ENCODE measurements at places on chromosomes 5 and 9.

DNA sequence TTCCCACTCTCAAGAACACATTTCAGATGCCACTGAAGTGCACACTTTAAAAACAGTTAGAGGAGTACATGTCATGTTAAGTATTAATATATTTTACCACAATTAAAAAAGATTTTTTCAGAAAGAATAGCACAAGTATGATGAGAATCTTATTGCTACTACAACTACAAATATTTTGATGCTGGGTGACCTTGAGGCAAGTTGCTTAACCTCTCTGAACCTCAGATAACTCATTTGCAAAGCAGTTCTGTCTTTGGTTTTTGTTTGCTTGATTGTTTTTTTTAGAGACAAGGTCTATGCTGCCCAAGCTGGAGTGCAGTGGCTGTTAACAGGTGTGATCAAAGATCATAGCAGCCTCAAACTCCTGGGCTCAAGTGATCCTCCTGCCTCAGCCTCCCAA lies 13.7 kb upstream of the EBF1 start:
- no peak for DNase-seq

DNA sequence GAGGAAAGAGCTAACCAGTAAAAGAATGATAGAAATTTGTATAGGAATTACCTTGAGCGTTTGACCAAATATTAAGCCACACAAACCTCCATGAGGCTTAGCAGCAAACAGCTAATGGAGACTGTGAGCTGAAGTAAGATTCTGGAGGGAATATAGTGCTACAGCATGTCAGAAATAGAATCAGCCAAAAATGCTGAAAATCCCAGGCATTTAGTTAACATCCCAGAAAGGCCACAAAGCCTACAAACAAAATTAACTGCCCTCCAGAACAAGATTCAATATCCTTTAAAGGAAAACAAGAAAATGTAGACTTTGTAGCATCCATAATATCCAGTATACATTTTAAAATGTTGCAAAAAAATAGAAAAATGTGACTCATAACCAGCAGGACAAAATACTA lies 257.8 kb upstream of the TUSC1 start:
- DNase-seq: no peak

DNA sequence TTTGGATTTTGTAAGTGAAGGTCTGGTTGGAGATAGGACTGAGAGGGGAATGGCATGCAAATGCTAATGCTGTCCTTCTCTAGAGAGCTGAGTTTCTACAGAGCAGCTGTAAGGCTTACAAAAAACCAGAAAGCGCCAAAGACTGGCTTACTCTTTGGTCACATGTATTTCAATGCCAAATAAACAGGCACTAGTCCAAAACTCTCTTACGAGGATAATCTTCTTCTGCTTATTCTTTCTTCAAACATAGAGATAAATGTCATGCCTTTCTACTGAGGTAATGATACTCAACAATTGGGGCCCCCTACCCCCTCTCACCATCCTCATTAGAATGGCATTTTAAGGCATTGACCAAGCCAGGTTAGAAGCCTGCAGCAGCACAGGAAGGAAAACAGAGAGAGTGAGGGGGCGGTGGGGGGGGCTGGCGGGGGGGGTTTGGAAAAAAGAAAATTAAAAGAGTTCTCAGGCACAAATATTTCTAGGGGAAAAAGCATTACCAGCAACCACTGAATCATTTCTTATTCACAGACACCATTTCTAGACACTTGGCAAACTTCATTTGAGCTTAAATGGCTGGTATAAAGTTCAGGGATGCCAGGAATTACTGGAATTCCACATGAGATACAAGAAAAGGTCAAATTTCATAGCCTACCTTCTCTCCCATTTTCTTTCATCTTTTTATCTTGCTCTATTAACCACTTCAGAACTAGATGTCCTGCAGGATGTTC lies 34.0 kb downstream of the PUM3 start:
- no peak for DNase-seq

DNA sequence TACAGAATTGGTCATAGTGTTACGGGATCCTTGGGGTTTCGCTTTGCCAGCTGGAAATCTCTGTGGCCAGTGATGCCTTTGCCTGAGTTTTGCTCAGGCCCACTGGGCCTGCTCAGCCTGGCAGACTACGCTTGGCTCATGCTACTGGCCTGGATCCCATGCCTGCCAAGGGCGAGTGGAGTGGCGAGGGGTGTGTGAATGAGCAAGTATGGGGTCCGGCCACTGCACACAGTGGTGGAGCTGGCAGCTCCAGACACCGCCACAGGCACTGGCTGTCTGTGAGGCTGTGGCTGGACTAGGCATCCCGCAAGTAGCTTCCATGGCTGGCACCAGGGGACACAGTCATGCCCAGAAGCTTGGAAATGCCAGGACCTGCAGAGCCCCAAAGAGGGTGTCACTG lies 240.3 kb downstream of the ARRDC3 start:
- DNase-seq: no peak

DNA sequence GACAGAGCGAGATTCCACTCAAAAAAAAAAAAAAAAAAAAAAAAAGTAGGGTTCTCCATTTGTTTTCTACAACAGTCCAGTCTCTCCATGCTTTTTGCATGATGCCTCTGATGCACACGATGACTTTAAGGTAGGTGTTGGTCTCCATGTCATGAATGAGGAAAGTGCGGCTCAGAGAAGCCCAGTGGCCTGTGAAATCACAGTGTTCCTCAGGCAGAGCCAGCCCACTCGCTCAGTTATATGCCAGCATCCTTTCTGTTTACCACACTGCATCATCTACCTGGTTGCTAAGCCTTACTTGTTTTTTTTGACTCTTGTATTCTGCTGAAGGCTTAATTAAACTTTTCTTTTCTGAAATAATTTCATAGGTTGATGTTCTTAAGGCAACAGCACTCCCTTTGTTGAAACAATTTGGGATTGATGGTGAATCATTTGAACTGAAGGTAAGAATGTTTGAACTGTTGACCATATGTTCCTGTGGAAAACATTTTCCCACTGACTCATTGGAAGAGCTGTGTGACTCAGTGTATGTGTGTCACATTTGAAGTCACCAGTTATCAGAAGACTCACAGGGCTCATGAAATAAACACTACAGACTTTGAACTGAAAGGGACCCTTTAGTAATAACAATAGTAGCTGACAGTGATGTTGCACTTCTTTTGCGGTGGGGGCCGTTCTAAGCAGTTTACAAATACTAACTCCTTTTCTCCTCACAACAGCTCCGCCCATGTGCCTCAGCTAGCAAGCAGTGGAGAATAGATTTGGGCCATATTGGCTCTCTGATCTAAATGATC lies 40.2 kb downstream of the RCL1 start:
- DNase-seq: peak; percentile 13

DNA sequence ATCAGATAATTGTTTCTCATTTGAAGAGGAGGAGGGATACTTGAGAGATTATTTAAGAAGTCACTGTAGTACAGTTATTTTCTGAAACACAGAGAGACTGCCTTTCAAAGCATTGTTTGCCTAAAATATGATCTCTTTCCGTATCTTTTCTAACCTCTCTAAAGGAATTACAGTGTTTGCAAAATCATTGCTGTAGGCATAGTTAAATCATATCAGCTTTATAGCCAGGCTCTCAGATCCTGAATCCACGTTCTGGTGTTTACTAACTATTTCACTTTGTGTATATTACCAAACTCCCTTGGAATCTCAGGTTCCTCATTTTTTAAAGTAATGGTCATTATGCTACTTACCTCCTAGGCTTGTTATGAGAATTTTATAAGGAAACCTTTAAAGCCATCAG lies 1151.6 kb upstream of the CDH9 start:
- DNase-seq: no peak

DNA sequence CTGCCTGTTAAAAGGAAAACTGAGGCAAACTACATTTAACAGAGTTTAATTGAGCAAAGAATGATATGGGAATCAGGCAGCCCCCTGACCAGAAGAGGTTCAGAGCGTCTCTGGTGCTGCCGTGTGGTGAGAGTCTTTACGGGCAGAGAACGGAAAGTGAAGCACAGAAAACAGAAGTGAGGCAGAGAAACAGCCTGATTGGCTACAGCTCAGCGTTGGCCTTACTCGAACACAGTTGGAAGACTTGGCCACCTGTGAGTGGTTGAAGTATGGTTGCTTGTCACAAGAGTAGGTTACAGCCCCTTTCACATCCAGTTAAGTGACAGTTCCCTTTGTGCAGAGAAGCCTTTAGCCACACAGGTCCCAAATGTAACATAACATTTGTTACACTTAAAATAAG lies 16.9 kb upstream of the FBP1 start:
- no peak for DNase-seq

DNA sequence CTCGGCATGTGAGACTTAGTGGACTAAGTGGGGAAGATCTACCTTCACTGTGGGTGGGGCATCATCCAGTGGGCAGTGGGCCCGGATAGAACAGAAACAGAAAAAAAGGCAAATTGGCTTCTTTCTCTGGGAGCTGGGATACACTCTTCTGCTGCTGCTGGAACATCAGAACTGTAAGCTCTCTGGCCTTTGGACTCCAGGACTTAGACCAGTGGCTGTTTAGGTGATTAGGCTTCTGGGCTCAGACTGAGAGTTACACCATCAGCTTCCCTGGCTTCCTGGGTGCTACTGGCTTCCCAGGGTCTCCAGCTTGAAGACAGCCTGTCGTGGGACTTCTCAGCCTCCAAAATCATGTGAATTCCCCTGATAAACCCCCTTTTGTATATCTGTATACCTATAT lies 122.7 kb upstream of the SLC28A3 start:
- DNase-seq: no peak

GRCh38 chr5:12237837-12238575 lies 333.8 kb upstream of the CTNND2 start:
- DNase-seq: no peak

DNA sequence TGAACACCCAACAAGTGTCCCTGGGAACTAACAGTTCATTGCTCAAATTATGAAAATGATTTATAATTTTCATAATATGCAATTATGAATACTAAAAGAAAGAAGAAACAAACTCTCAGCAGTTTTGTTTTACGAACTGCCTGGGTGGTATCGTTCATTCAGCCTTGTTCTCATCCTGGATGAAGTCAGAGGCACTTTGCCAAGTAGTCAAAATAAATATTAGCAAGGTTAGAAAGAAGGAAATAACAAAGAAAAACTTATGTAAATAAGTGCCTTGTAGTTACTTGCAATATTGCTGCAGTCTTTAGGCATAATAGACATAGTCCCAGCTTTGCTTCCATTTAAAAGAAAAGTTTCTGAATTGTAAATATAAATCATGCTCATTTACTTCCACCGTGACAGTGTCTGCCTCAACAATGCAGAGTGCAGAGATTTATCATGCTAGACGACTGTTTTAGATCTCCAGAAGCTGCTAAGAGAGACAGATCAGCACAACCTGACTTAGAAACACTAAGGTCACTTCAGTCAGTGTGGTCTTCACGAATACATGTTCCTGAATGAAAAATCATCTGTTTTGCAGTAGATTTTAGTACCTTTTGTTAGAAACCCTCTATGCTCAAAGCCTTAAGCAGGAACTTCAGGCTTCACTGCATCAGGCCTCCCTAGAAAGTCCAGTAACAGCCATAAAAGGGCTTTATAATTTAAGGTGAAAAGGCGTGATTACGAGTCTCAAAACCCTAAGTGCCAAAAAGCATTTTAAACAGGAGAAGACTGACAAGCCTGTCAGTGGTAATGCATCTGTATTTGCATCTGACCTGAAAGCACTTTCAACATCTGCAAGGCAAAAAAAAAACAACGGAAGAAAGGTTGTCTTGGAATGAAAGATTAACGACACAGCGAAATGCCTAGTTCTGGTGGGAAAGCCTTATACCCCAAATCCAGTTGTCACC lies 92.1 kb downstream of the TMEM167A start:
- no peak for DNase-seq

DNA sequence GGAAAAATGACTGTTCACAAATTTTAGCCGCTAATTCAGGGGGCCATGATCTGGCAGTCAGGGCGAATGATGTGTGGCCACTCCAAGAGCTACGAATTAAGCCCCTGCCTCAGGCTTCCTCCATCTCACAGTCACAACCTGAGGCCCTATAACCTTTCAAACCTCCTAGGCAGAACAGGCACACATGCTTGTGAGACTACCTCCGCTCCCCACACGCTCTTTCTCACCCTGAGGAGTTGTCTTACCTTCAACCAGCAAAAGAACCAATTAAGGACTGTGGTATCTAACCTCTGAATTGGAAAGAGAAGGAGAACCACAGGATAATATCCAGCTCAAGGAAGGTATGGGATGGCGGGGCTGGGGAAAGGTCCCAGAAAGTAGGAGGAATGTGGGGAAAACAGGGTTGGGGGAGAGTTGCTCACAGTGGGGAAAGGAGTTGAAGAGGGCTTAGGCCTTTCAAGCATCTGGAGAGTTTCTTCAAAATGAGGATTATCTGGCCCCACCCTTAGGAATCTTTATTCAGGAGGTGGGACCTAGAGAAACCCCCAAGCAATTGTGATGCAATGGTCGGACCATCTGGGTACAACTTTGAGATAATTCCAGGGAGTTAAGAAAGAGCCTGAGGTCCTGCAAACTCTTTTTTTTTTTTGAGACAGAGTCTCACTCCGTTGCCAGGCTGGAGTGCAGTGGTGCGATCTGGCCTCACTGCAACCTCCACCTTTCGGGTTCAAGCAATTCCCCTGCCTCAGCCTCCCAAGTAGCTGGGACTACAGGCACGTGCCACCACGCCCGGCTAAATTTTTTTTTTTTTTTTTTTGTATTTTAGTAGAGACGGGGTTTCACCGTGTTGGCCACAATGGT lies 5.5 kb downstream of the PCDH1 start:
- no peak for DNase-seq

DNA sequence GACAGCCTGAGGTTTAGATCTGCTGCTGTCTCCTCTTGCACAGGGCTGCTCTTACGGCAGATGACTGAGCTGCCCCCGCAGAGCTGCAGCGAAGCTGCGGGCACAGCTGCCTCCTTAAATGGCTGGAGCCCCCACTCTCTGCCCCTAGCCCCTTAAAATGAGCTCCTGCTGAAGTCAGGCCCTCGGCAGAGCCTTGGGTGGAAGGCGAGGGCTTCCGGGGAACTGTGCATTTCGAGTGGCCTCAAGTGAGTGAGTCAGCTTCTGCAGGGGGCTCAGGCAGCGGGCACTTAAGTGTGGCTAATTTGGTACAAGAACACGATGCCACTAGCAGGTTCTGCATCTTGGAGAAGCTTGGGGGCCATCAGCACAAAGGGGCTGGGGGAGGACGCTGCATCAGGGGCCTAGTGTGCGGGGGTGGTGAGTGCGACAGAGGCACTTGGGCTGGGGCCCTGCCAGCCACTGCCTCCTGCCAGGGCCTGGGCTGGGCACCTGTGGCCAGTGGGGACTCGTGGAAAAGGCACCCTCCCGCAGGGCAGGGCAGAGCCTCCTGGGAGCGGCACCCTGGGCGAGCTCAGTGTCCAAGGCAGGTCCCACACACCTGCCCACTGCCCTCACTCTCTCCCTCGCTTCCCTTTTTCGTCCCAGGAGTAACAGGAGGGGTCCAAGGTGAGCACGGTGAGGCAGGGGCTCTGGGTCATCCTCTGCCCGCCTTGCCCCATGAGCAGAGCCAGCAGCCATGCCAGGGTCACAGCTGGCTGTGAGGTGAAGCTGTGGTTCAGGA lies 28.8 kb upstream of the RNU6ATAC start:
- DNase-seq: no peak

DNA sequence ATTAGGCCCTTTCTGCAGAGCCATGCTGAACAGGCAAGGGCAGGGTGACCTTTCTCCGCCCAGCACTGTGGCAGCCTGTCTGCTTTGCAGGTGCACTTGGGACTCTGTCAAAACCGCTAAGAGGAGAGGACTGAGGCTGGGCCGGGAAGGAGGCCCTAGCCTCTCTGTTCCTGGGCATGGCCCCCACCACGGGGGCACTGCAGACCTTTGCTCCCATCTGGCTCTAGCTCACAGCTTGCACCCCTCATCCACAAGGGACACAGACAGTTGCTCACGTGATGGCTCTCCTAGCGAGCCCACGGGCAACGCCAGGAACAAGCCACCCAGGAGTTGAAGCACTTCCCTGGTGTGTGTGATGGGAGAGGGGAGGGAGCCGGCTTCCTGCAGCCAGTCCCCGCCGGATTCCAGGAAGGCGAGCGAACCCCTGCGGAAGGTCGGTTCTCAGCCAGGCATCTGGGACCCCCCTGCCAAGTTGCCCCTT lies 43.0 kb upstream of the FCN1 start:
- DNase-seq: no peak

Data from stimulated activated CD4-positive, alpha-beta T cell treated with anti-CD3 and anti-CD28 coated beads, Interleukin-2, amount 100 ng/mL, for 4 hours (primary cell).